Esophagus mucosa (tissue), 1 donor: ENCODE measurements at places on chromosomes 12 and 14. TPM values are rescaled to one million over a fixed set of nuclear protein-coding genes. Genes with fewer than 3 reads are reported as not detected.

SLC17A8 gene
- total RNA-seq: not detected

KCNH5 gene
- total RNA-seq: not detected

ATP5MC2 gene
- 246 TPM for total RNA-seq

SYCP3 gene
- 0.12 TPM for total RNA-seq

MYO1A gene
- total RNA-seq: 0.52 TPM

CACNA2D4 gene
- total RNA-seq: 1.1 TPM

PRR4 gene
- 0.64 TPM for total RNA-seq

CAPZA3 gene
- not detected for total RNA-seq

ADCK1 gene
- 4.3 TPM for total RNA-seq

STAC3 gene
- 1.1 TPM for total RNA-seq
